ENCODE measurements at places on chromosomes 16 and 17.
A peak's percentile ranks its signal among the peaks of the same experiment; 100 is the strongest.

GRCh38 chr17:12987120-12987519 lies 30.7 kb downstream of the ELAC2 start:
- DNase-seq: no peak

- no peak for DNase-seq
These were observed 47.1 kb downstream of the TEX2 start for GRCh38 chr17:64216000-64216337.

- DNase-seq: peak; percentile 55
These were observed 1.5 kb upstream of the ARHGDIG start for GRCh38 chr16:278863-279366.

GRCh38 chr17:57289130-57289529 lies 32.8 kb downstream of the MSI2 start:
- no peak for DNase-seq

GRCh38 chr17:46742565-46743270 lies 75.8 kb downstream of the WNT3 start:
- peak; percentile 80 for DNase-seq

DNA sequence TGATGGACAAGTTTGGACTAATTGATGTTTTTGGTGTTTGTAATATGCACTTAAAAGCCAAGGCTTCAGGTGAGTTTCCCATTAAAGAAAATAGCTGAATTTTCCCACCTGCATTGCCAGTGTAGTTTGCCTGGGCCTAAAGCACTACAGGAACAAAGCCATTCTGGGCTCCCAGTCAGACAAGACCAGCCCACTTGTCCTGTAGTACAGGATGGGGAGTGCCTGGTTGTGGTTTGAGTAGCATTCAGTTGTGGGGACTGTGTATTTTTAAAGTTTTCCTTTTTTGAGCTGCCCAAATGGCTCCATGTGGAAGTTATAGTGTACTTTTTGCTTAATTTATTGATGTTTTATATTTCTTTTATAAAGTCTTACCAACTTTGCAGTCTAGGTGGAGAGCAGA lies 91.7 kb downstream of the TANGO6 start:
- DNase-seq: no peak

DNA sequence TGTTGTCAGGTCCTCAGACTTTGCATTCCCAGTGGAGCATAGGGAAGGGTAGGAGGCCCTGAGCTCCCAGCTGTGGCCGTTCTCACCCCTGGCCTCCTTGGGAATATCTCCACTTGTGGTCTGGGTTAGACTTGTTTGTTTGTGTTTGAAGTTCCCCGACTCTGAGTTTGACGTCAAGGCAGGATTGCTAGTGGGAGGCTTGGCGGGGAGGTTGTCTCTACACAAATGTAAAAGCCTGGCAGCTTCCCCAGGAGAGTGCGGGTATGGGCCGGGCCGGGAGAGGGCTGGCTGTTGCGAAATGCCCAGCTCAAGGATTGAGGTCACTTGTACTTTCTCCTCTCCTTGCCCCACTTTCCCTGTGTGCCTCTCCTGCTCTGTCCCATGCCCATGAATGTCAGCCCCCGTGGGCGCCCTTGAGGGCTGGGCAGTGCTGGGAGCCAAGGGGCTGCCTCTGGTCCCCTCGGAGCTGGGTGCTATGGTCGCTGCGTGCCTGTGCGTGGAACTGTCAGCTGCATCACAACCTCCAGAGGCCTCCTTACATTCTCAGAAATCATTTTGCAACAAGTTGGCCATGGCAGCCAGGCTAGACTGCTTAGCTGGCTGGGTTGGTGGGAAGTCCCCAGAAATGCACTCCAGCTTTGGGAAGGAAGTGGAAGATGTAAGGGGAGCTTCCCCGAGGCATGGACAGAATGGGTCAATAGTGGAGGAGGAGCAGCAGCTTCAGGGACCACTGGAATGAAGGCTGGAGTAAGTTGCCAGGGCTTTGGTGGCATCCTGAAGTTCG lies 84.3 kb downstream of the KSR1 start:
- DNase-seq: no peak

DNA sequence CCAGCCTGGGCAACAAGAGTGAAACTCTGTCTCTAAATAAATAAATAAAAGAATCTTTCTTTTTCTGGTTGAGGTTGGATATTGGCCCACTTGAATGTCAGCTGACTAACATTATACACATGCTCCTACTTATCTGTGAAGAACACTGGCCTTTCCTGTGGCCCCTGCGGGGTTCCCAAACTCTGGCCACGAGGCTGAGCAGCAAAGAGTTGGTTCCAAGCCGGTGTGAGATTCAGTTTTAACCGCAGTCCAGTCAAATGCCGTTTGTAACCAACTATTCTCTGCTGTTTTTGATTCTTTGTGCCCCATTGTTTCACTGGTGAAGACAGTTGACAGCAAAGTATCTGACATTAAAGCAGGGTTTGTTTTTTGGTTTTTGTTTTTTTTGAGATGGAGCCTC lies 11.2 kb downstream of the ETV4 start:
- no peak for DNase-seq

DNA sequence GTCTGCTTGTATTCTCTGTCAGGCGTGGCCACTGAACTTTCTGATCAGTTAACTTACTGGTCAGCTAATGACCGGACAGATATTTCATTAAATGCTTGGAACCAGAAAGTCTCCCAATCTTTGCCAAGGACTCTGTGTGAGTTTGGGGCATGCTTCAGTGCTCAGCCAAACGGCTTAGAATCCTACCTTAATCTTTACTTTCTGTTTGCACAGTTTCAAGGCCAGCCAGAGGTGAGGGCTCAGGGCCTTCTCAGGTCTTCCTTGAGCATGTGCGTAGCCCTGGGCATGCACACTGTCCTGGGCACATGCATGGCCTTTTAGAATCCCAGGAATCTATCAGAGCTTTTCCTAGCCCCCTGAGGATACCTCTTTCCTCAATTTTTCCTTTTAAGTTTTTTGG lies 230.1 kb downstream of the RAB11FIP4 start:
- no peak for DNase-seq

DNA sequence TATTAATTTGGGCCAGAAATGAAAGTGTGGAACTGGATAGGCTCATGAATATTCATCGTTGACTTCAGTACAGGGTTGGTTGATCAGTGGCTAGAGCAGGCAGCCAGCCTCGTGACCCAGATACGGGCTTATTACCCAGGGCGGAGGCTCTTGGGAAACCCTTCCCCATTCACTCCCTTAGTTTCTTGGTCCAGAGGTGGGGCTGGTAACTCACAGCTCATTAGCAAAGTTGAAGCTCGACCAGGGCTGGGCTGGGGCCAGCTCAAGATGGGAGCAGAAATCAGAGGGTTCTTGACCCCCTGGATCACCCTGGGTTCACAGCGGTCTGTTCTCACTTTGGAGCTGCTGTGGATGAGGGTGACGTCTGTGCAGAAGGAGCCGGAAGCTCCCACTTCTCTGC lies 44.6 kb upstream of the GSE1 start:
- no peak for DNase-seq

GRCh38 chr16:21645261-21645721 lies 7.1 kb downstream of the IGSF6 start:
- DNase-seq: no peak

DNA sequence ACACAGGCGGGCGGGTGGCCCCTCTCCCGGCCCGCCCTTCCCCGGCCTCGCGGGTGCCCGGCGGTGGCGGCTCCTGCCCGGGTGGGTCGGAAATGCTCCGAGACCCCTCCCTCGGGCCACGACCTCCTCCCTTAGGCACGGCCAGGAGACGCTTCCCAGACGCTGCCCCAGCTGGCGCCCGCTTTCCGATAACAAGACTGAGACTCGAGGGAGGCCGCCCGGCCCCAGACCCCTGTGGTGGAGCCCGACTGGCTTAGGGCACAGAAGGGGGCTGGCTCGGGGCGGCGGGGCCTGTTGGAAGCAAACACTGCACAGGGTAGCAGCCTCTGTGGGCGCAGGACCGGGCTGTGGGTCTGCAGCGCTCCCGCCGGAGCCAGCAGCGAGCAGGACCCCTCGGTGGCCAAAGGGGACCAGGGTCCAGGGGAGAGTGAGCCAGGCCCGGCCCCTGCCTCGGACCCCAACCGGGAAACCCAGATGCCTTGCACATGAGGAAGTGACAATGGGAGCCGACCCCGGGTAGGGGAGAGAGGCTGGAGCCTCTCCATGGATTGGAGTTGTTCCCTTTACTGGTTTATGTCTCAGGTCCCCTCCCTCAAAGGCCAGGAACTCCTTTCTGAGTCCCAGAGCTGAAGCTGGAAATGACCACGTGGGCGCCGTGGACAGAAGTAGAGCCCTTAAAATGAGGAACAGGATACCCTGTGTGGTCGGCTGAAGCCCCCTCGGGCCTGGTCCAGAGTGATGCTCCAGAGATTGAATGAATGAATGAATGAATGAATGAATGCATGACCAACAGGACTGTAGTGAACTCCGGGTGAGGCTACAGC lies 19.8 kb upstream of the ADCY7 start:
- no peak for DNase-seq

DNA sequence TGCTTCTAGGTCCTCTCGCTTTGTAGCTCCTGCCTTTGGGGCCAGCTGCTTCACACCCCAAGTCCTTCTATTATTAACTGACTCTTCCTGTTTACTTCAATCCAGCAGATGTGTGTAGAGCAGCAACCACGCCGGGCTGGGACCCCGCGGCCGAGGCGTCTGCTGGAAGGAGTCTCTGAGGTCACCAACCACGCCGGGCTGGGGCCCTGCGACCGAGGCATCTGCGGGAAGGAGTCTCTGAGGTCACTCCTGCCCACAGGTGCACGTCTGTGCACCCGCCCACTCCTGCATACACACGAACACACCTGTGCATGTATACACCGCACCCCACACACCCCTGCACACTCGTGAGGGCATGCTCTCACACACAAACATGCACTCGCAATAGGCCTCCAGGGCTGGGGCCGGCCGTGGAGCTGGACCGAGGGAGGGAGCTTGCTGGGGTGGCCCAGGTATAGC lies 7.8 kb upstream of the TEX19 start:
- DNase-seq: no peak

GRCh38 chr17:30905742-30906100 lies 317 bp downstream of the TEFM start:
- DNase-seq: no peak

DNA sequence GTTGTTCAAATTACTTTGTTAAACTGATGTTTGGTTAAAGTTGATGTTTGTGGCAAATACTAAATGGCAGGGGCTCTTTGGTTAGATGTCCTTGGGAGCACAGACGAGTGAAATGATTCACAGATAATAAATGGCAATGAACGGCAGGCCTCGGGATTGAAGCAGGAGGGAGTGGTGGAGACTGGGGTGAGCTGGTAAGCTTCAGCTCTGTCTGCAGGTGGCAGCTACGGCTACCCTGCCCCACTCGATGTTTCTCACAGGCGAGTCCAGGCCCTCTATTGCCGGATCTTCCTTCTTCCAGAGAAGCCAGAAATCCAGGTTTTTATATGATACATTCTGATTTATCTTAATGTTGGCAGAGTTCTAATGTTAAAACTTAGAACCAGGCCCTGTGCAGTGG lies 144.8 kb upstream of the CACNG5 start:
- no peak for DNase-seq

DNA sequence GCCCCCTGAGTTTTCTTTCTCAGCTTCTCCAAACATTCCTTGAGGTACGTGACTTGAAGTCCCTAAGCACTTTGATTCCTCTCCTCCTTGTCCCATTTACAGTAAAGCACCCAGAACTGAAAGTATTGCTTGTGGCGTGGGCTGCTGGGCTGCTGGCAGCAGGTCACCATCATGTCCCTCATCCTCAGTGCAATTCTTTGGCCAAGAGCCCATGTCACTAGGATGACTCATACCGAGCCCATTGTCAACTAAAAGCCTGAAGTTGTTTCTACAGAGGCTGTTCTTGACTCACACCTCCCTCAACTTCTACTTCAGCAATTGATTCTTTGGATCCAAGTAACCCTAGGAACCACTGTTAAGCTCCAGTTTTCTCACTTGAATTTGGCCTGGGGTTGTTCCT lies 54.3 kb downstream of the KPNA2 start:
- DNase-seq: no peak

DNA sequence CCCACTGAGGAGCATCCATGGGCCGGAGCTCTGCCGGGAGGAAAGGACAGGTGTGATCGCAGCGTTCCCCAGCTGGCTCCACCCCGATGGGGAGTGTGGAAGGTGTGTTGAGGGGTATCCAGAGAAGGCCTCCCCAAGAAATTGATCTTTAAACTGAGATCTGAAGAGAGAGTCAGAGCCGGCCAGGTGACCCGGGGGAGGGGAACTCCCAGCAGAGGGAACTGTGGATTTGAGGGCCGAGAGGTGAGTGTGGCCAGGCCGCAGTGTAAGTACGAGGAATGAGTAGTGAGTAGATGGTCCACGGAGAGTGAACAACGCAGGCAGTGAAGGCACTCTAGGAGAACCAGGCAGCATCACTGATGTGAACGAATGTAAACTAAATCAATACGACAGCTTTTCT lies 80.2 kb downstream of the RPTOR start:
- DNase-seq: no peak

GRCh38 chr17:54841656-54842055 lies 59.0 kb upstream of the TOM1L1 start:
- no peak for DNase-seq

DNA sequence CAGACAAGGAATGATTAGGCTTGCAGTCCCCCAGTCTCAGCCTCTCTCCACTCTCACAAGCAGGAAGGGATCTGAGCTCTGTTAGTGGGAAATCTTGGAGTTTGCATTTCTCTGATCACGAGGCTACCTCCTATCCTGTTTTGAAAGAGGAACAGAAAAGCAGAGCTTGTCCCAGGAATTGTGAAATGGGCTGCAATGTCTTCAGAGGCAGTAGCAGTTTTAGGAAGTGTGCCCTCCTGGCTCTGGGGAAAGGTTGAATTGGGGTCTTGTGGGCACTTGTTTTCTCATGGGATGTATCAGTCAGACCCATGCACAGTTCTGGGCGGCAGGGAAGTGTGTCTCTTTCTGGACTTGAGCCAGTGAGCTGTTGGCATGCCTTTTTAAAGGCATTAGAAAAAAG lies 22.8 kb downstream of the NUP85 start:
- DNase-seq: no peak

- no peak for DNase-seq
These were observed 1.1 kb upstream of the RASD1 start for GRCh38 chr17:17497065-17497844.

DNA sequence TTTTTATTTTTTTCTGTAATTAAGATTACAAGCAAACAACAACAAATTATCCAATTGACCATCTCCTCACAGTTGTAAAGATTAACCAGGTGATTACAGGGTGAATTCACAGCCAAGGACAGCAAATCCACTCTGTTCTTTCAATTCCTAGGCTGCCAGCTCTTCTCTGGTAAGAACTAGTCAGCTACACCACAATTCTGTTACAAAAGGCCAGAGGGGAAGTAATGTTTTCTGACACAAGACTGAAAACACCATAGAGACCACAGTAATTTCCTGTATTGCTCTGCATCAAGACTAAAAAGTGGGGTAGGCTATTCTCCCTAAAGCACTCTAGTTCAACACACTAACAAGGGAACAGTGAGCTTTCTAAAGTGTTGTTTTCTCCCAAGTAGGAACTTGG lies 10.6 kb downstream of the CA10 start:
- DNase-seq: no peak

GRCh38 chr16:57349212-57350031 lies 9.2 kb upstream of the CCL22 start:
- DNase-seq: no peak

DNA sequence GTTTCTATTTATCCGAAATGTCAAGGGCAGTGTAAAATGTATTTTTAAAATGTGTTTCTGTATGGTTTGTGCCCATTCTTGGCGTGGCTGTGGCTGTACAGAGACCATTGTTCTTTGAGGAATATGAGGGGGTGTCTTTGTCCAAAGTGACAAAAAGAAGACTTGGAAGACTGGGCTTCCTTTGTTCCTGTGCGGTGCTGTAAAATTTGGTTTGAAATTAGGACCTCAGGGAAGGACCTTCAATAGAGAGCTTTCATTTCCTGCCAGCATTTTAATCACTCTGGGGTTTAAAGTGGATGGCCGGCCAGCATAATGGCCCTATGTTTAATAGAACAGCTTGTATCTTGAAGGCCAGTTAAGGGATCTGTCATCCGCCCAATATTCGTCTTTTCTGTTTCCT lies 190.1 kb upstream of the TBX2 start:
- no peak for DNase-seq

Data from epithelial cell of prostate (primary cell).